Stimulated activated CD4-positive, alpha-beta T cell treated with anti-CD3 and anti-CD28 coated beads, TNF-alpha, amount 100 ng/mL, for 1 hour (primary cell): ENCODE measurements at places on chromosomes 1 and 21.

DNA sequence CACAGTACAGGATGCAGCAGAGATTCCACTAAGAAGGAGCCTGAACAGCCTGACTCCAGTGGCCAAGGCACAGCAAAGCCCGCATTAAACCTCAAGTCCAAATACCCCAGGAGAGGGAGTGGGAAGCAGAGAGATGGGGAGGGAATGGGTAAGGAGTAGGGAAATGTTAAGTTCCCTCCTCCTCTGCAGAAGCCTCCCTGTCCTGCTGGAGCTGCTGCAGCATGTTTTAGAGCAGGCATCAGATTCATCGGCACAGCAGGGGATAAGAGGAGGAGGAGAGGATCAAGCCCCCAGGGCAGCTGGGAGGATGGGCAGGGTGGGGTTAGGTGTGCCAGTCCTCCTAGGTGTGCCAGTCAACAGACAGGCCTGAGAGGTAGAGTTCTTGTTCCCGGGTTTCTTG is 709.7 kb downstream of the PTPRU start:
- DNase-seq: no peak

DNA sequence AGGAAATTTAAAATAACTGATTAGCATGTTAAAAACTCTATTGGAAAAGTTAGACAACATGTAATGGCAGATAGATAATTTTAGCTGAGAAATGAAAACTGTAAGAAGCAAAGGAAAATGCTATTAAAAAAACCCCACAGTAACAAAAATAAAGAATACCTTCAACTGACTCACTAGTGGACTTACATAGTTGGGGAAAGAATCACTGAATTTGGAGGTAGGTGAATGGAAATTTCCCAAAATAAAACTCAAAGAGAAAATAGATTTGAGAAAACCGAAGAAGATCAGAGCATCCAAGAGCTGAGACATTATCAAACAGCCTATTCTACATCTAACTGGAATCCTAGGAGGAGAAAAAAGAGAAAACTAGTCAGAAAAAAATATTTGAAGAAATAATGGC is 34.7 kb downstream of the PDE4B start:
- DNase-seq: no peak

GRCh38 chr21:44354775-44355771 is 1.7 kb downstream of the TRPM2 start:
- no peak for DNase-seq

DNA sequence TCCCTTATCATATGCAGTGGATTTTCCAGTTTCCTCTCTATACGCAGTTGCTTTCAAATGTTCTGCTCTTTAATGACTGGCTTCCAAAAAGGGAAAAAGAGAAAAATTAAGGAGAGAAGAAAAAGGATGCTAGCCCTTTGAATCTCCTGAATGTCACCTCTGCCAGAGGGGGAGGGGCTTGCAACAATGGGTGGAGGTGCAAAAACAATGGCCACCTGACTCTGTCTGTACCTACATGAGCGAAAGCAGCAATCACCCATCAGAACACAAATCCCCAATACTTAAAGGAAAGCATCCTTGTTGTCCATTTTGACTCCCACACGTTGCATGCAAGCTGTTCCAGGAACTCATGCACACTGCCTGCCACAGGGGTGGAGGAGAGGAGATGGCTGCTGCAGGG is 61.2 kb downstream of the CCDC30 start:
- no peak for DNase-seq

DNA sequence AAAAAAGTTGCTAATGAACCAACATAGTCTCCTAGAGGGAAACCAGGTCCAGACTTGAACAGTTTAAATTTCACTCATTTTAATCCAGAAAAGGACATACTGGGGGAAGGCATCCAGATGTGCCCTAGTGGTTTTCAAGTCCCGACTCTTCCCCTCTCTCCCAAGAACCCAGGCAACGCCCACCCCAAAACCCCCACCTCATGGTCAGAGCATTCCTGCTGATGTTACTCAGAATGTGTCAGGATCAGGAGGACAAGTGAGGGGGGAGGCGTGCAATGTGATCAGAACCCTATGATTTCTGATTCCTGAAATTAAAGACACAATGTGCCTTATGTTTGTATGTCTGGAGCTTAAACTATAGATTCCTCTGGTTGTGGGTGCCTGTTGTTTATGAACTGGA is 1.6 kb upstream of the CTSK start:
- no peak for DNase-seq

GRCh38 chr1:181514298-181515290 is 31.3 kb downstream of the CACNA1E start:
- no peak for DNase-seq

GRCh38 chr1:156814571-156815260 is 1.9 kb downstream of the SH2D2A start:
- DNase-seq: no peak

- DNase-seq: no peak
Observed at GRCh38 chr1:221768444-221769066, 26.7 kb upstream of the DUSP10 start.

DNA sequence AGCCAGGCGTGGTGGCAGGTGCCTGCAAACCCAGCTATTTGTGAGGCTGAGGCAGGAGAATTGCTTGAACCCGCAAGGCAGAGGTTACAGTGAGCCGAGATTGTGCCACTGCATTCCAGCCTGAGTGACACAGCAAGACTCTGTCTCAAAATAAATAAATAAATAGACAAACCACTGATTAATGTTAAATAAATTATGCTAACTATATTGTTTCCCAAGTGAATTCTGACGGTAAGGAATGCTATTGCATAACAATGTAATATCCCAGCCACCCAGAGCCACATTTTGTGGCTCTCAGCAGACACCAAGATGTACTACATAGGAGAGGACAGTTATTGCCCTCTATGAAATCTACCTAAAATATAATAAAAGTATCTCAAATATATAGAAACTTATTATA is 55.4 kb downstream of the LPGAT1 start:
- DNase-seq: no peak

GRCh38 chr1:94884106-94884505 is 42.8 kb downstream of the CNN3 start:
- DNase-seq: no peak

- no peak for DNase-seq
Observed at GRCh38 chr1:243459059-243459458, 203.2 kb downstream of the SDCCAG8 start.

DNA sequence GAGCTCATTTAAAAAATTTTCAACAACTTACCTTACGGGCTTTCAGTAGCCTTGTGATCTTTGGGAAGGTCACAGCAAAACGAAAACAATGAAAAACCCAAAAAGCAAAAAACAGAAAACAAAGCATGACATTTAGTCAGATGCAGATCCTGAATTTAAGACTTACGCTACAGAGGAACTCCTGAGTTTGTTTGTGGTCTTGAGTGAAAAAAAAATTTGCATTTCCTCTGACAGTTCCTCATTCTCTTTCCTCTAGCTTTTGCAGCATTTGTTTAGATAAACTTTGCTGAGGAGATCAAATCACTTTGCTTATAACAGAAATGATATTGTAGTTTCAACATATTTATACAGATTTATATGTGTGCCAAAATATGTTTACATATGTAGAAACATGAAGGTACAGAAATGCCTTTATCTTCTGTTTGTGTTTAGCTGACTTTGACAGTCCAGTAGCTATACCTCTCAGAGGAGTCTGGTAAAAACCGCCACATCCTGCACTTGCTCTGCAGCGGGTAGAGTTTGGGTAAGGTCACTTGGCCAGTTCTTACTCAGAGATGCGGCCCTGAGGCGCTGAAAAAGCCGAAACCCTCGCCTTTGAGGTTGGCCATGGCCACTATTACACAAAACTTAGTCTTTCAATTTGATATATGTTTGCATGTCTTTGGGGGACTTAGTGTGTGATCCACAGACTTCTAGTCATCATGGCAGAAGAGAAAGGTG is 142.5 kb downstream of the TNR start:
- DNase-seq: no peak

- DNase-seq: no peak
Observed at GRCh38 chr1:3939242-3940080, 39.4 kb upstream of the C1orf174 start.

DNA sequence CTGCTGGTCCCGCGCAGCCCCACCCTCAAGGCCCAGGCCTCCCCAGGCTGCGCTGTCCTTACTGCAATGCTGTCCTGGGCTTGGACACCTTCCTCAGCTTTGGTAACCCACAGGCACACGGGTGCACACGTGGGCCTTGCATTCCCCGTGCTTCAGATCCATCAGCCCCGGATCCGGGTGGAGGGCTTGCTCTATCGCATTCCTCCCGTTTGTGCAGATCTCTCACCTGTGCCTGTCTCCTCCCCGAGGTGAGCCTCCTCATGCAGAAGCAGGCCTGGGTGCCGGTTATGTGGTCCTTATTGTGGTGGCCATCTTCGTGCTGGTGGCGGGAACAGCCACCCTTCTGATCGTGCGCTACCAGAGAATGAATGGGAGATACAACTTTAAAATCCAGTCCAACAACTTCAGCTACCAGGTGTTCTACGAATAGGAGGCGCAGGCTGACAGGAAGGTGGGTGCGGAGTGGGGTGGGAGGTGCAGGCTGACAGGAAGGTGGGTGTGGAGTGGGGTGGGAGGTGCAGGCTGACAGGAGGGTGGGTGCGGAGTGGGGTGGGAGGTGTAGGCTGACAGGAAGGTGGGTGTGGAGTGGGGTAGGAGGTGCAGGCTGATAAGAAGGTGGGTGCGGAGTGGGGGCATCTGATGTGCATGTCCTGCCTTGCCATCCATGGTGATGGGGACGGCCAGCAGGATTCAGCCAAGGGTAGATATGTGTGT is 66.2 kb downstream of the UMODL1 start:
- DNase-seq: no peak

- no peak for DNase-seq
Observed at GRCh38 chr21:20440338-20440737, 557.9 kb upstream of the NCAM2 start.

GRCh38 chr1:72433591-72433990 is 151.3 kb upstream of the NEGR1 start:
- DNase-seq: no peak

DNA sequence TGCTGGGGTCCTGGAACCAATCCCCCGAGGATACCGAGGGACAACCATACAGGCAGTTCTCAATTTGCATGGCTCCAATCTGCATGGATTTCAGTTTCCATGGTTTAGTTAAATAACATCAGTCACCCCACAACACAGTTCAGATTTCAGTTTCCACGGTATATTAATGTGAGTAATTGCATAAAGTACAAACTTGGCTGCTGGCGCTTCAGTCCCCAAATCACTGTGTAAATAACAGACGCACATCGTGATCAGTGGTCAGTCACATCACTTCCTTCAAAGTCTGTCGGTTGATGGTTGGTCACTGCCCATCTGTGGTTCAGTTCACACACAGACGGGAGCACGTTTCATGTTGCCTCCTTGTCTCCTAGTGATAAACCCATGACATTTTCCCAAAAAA is 66.4 kb upstream of the LPGAT1 start:
- no peak for DNase-seq

DNA sequence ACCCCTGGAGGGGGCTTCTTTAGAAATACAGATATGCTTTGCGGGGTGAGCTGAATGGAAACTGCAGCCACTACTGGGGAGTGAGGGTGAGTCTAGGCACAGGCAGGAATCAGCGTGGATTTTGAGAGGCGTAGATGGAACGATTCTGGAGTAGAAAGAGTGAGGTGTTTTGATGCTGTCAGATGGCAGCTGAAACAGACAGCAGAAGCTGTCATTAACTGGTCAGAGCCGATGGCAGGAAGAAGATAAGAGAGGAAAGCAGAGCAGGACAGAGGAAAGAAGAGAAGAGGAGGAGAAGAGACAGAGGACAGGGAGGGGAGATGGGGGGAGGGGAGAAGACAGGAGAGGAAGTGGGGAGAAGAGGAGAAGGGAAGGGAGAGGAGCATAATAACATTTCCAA is 138.5 kb downstream of the LRIG2 start:
- no peak for DNase-seq

GRCh38 chr1:171480035-171480434 is 5.3 kb upstream of the PRRC2C start:
- DNase-seq: no peak

GRCh38 chr1:232996143-232996542 is 45.7 kb downstream of the NTPCR start:
- DNase-seq: no peak

- DNase-seq: no peak
Observed at GRCh38 chr1:16019644-16020277, 1.9 kb upstream of the HSPB7 start.

- no peak for DNase-seq
Observed at GRCh38 chr1:25099343-25099951, 132.9 kb downstream of the SYF2 start.

- DNase-seq: no peak
Observed at GRCh38 chr1:36482724-36483388, at the start of gene CSF3R. CSF3R (minus strand) TSS chr1:36482913; CDS start chr1:36479496, 3,417 bp downstream.

- no peak for DNase-seq
Observed at GRCh38 chr1:236893626-236894545, 98.8 kb downstream of the MTR start.

DNA sequence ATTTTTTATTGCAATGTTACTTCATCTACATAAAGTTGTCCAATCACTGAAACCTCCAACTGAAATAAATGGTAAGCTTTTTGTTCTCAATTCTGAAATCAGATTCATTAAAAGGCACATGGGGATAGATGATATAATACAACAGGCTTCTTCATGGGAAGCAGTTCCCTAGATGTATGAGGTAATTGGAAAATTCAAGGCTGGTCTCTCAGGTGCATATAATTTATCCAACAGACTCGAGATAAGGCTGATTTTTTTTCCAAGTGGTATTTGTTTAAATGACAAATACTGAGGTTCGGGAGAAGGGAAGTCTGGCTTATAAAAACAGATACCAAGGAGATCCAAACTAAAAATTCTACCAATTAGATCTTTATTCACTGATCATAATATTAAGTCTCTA is 14.2 kb downstream of the TRIM45 start:
- no peak for DNase-seq

DNA sequence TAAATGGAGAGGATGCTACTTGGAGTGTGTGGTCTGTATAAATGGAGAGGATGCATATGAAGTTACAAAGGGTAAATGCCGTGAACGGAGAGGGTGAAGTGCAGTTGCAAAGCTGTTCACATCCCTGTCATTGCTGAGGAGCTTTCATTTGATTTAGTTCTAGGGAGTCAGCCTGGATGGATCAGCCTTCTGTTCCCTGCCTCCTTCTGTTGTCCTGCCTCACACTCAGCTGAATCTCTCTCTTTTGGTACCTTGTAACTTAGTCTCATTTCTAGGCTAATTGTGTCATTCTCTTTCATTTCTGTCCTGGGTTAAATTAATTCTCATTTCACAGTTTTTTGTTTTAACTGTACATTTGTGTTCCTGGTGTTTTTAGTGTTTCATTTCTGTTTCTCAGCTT is 133.2 kb upstream of the COL6A1 start:
- no peak for DNase-seq
